ENCODE measurements at places on chromosomes 4 and X.
A peak's percentile ranks its signal among the peaks of the same experiment; 100 is the strongest.

GRCh38 chr4:84531689-84532088, 32.6 kb upstream of the NKX6-1 start:
- no peak for DNase-seq

DNA sequence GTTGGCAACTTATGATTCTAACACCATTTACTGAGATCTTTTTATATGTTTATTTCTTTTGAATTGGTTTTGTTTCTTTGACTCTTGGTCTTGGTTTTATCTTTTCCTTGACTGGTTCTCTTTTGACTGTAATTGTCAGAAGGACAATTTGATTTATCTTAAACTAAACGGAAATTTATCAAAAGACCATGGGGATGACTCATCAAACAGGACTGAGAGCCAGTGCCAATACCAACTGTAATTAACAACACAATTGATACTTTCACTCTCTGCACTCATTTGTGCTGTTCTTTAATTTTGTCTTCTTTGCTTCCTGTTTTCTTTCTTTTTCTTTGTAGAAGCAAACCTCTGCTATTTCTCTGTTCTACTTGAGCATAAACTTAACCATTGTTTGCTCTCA, 776.8 kb downstream of the CCSER1 start:
- no peak for DNase-seq

- DNase-seq = no peak
Observed at GRCh38 chr4:38559374-38559773, 104.6 kb upstream of the KLF3 start.

DNA sequence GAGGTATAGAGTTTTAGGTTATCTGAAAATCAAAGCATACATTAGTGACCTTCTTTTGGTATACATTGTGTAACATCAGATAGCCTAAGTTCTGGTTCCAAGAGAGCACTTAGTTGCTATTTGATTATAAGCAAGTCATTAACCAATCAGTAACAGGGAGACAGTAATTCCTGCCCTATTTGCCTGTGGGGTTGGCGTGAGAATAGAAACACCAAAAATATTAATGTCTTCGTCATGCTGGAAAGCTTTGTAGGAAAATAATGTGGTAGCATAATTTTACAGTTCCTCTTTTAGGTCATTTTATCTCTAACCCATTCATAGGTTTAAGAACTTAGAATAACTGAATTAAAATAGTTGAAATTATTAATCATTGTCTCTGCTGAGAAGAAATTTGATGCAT, 37.8 kb downstream of the NPNT start:
- DNase-seq = no peak

- DNase-seq = peak; percentile 8
Observed at GRCh38 chr4:185597532-185598188, 62.4 kb upstream of the PDLIM3 start.

DNA sequence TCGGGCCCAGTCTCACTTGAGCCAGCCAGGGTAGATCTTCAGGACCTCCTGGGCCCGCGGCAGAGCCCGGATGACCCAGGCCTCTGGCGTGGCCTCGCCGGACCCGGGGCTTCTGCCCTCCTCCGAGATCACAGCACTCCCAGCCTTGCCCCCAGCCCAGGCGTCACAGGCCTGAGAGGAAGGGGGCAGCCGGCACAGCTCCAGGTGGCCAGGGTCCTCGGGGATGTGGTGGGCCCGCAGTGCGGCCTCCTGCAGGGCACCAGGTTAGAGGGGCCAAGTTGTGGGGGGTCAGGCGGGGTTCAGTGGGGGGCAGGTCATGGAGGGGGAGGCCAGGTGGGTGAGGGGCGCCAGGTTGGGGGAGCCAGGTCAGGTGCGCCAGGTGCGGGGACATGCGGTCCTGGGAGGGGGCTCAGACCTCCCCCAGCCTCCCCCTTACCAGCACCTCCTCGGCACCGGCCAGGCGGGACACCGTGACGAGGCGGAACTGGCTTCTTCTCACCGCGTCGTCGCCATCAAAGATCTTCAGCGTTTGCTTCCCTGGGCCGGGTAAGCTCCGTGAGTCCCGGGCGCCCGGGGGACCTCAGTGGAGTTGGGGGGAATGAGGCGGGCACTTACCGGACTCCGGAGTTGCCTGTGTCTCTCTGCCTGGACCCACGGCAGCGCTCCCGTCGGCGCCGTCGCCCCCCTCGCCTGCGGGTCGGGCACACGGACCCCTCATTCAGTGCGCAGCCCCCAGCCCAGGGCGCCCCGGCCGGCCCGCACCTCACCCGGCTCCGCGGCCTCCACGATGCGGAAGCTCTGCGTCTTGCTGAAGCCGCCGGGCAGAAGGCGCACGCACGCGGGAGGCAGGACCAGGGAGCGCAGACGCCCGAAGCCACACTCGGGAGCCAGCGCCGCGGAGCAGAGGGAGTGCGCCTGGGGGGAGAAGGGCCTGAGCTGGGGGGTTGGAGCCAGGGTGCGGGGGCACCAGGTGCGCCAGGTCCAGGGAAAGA, 6.0 kb downstream of the DGKQ start:
- DNase-seq = no peak

DNA sequence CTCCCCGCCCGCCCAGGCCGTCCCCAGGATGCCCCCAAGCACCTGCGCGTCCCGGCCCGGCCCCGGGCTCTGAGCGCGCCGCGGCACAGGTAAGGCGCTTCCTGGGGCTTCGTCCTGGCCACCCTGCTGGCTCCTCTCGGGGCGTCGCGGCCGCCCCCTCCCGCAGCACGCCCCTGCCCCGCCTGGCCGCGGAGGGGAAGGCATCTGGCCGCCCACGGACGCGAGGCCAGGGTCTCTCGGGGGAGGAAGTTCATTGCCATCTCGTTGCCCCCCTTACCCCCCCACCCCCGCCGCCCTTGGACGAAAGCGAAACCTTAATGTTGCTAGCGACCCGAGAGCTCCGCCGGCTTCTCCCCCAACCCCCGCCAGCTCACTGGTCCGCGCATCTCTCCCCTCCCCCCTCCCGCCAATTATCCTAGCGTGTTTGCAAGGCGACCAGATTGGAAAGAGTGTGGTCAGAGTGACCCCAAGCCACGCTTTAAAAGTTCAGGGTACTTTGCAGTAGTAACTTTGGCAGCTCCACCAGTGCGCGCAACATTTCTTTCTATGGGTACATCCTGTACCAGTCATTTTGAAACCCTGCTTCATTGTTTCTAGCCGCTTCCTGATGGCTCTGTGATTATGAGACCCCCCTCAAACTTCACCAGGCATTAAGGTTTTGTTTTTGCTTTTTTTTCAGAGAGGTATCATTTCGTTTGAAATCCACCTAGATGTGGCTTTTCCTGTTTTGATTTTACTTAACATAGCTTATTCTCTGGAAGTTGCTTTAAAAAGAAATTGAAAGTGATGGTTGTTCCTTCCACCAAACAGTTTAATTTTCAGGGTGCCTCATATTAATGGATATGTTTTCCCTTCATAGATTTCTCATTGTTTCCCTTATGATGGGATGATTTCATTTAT, 626 bp downstream of the TBC1D1 start:
- no peak for DNase-seq

DNA sequence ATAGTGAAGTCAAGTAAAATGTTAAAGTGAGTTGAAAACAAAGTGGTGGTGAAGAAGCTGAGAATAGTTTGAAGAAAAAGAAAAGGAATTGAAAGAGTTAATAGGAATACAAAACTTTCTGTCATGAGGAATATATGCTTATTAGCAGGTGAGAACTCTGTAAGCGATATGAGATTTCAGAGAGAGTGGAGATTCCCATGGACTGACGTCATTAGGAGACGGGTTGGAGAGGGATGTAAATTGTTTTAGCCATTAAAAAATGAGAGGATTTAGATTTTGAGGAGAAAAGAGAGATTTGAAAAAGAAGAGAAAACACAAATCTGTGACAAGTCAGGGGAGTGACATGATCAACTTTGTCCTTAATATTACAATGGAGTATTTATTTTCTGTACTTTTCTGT, 11.7 kb downstream of the NDST4 start:
- no peak for DNase-seq

DNA sequence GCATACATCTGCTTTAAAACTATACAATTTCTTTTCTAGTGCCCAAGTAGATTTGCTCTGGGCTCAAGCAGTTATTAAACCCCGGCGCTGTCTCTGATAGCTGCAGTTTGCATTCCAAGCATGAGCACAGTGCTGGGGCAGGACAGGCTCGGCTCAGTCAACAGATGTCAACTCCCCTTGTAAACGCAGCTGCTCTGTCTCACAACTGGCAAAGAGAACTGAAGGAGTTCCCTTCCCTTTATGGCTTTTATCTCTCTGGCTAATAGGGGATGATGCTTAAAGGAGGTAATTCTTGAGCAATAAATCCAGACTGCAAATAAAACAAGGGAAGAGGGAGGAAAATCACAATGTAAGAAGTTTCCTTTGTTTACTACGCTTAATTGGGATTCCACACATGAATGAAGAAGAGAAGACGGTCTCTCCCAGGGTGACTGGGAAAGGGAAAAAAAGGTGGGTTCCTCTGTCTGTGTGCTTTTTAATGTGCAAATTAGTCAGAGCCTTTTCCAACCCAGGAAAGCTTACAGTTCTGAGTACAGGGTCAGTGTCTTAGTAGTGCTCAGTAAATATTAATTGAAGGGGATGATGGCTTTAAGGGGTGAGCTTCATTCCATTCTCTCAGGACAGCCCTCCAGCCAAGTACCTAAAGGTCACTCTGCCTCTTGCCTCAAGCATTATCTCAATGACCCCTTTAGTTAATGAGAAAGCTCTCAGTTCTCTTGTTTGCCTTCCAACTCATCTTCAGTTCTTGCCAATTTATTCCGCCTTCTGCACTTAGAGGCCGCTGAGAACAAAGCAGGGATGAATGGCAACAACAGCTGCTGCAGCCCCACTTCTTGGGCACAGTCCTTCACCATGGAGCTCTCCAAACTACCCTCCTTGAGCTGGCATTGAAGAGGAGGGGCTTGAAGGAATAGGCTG, 155.7 kb upstream of the JADE1 start:
- DNase-seq = no peak

DNA sequence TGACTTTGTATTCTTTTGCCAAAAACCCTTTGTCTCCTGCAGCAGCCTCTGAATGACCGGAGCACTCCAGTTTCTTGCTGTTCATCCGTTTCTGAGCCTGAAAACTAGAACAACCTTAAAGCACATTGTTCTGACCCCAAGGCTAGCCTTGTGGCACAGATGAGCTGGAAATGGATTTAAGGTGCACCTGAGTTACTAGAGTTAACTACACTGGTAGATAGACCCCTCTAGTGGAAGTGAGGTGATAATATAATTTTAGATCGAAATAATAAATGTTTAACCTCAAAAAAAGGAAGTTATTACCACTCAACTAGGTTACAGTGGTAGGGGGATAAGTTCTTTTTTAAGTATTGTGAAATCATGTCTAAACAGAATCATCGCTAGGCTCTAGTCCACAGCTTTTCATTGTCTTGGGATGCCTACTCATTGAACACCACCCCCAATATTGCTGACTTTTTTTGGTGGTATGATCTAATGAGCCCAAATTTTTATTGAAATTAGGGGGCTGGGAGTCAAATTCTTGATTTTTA, 2.7 kb downstream of the PLS3 start:
- DNase-seq = no peak

DNA sequence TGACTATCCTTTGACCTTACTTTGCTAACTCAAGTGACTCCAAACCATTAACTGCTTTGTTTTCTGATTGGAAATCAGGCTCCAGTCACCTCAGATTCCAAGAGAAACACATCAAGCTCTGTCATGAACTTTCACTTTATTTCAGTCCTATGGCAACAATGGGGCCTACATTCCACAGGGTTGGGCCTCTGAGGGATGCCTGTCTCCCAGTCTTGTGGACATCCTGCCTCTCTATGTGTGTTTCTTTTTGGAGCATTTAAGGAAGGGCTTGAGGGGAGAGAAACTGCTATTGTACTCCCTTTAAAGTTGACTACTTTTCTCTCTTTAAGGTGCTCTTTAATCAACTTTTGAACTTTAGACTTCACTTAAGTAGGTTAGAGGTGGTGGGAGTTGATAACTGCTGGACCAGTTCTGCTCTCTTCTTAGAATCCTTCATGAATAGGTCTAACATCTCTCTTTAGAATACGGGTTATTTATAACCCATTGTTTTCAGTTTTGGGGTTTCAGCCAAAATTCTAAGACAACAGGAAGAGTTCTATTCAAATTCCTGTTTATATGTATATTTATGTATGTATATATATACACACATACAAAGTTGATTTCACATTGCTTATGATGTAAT, 274.3 kb upstream of the NR3C2 start:
- DNase-seq = no peak

DNA sequence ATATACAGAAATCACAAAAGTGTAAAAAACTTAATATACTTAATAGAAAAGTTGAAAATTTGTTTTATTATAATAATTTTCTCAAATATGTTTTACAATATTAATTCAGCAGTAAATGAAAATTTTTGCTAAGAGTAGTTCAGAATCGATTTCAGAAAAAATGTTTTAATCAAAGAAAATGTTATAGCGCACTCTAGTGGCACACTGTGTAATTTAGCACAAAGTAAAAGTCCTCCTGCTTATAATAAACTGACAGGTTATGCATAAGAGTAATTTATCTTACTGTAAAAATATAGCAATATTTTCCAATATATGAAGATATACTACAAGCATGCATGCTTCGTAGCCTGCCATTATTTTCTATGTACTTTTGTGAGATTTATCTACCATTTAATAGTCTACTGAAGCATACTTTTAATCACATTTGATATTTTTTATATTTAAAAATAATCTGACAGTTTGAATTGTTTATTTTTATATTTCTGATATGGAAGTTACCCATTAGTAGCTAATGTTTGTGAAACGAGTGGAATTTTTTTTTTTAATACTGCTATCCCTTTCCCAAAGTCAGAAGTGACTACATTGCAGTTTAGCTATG, 217.9 kb upstream of the KLHL4 start:
- peak; percentile 14 for DNase-seq

GRCh38 chr4:3512719-3513118, 19.5 kb downstream of the LRPAP1 start:
- DNase-seq = no peak

DNA sequence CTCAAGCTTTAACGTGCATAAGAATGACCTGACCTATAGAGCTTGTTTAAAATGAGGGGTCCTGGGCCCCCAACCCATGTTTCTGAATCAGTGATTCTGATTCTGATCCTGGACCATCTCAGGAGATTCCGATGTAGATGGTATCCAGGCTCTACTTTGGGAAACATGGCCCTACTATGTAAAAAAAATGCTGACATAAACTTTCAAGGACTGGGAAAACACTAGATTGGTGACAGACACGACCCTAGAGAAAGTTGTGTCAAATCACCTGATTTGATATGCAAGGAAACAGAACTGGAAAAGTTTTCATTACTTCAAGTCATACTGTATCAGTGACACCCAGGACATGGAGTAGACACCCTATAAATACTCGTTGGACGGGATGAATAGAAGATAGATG, 328.5 kb downstream of the HNRNPD start:
- DNase-seq = no peak

Data from NCI-H2081 treated with DMSO at 0.1 percent for 48 hours (cell line).